Neural crest cell (in vitro differentiated cells): ENCODE measurements at places on chromosomes 6 and 20.

GRCh38 chr20:57465486-57465885 is 59.5 kb downstream of the CTCFL start:
- no peak for DNase-seq

GRCh38 chr20:36342331-36343120 is 36.4 kb downstream of the DLGAP4 start:
- DNase-seq: no peak

GRCh38 chr20:14632906-14633305 is 295.5 kb upstream of the FLRT3 start:
- DNase-seq: no peak

GRCh38 chr6:13653296-13653695 is 38.2 kb downstream of the NOL7 start:
- no peak for DNase-seq

- DNase-seq: no peak
Observed at GRCh38 chr6:158287047-158287446, 25.2 kb upstream of the TULP4 start.

GRCh38 chr6:115551527-115551926 is 509.2 kb downstream of the FRK start:
- DNase-seq: no peak
